T-cell (primary cell): ENCODE measurements at places on chromosomes 3 and 15.

DNA sequence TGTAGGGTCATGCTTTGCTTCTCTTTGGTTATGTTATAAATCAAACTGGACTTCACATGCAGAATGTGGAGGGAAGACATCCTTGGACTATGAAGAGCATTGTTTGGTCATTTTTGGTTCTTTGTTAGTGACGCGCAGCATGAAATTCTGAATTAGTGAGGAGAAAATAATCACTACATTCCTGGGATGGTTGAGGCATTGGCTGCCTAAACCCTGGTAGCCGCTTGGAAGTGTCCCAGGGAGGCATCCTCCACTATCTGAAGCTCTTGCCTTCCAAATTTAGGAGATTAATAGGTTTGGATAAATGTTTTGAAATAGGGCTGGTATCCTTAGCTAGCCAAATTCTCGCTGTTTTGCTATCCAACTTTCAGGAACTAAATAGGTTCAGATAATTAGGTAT, 96.2 kb downstream of the CLSTN2 start:
- DNase-seq, result no peak

DNA sequence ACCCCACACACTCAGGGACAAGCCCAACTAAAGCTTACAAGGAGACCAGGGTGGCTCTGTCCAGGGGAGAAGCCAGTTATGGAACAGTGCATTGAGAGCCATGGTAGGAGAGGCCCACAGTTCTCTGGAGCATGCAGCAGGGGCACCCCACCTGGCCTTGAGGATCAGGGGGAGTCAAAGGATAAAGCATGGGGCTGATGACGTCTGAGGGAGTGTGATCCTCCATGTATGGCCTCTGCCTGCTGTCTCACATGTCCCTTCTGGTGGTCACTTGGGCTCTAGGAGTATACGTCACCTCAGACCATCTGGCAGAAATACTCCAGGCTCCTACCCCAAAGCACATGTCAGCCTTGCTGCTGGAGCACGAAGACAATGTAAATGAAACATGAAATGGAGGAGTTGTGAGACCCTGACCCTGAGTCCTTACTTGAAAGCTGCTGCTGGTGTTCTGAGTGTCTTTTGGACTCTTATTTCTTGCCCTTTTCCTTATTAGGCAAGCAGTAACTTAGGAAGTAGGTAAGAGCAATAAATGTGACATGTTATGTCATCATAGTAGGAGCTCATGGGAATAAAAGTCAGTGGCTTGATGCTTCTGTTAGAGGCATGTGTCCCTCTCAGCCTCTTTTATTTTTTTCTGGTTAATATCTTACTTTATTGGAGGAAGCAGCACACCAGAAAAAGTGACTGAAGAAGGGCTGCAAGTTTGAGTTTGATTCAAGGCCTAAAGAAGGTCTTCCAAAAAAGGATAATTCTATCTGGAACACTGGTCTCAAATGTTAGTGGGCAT, 15.5 kb downstream of the SRPRB start:
- DNase-seq, result no peak

DNA sequence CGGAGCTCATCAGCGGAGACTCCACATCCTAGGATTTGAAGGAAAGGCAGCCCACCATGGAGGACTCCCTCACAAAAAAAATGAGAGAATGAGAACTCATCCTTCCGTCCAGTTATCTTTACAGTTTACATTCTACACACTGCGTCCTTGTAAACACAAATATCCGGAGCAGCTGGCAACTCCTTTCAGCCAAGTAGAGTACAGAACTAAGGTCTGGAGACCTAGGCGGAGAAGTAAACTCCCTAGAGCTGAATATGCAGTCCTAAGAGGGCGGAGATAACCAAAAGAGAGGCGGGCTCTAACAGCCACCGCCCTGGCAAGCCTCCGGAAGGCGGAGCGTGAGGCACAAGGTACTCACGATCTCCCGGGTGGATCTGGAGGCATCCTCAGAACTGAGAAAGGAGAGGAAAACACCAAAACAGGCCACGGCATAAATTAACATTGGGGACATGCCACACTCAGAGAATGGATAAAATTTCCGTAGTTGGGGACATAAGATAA, 924 bp upstream of the SIN3A start:
- peak; percentile 74 for DNase-seq

- DNase-seq, result no peak
These were observed 36.8 kb downstream of the EID1 start for GRCh38 chr15:48914717-48915116.

- no peak for DNase-seq
These were observed 24.0 kb downstream of the TSEN2 start for GRCh38 chr3:12508291-12508700.

DNA sequence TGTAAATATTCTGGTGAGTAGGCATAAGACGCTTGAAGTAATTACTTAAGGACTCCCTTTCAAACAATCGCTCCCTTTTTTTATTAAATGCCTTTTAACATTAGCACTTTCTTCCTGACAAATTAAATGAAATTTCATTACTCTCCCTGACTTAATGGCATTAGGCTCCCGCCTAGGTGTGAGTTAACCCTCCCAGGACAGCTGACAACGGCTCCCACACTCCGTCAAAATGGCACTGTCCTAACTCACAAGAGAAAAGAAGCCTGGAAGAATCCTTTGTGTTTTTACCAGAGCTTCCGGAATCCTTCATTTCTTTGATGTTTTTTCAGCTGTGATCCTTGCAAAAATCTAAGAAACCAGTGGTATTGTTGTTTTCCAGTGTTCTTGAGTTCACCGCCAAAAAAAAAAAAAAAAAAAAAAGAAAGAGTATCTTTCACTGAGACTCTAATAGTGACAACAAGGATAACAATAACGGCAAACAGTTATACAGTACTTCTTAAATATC, 861.0 kb upstream of the NR2F2 start:
- DNase-seq, result no peak

DNA sequence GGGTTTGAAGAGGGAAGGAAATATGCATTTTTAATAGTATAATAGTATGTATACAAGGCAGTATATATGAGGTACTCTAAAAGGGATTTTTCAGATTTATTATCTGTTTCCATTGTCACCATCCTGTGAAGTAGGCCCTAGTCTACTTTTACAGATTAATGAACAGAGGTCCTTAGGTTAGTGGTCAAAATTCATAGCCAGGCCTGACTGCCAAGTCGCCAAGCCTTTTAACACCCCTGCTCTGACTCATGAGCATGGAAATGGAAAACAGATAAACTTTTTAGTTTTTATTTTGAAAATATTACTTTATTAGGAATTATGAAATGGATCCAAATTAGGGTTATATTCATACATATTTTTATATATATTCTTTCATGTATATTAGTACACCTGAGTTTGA, 146.9 kb downstream of the BBX start:
- DNase-seq, result no peak

DNA sequence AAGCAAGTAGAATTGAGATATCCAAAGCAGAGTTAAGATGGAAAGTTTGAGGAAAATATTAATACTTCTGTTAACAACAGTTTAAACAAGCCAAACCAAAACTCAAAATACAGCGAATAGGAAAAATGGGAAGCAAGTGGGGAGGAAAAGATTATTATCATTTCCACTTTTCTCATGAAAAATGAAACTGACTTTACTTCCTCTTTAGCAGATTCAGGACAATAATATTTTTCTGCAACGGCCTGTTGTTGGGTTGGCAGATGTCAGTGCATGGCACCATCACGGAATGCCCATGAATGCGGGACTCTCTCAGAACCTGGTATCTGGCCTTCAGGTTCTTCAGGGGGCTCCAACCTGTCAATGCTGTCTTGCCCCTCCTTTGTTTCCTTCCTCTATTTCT, 11.1 kb downstream of the ANKUB1 start:
- DNase-seq, result no peak

- no peak for DNase-seq
These were observed 23.4 kb downstream of the WHAMM start for GRCh38 chr15:82832601-82833361.

GRCh38 chr15:98592136-98592535, 56.2 kb upstream of the IGF1R start:
- DNase-seq, result no peak

- no peak for DNase-seq
These were observed 384.0 kb upstream of the TGFBR2 start for GRCh38 chr3:30222441-30222840.

DNA sequence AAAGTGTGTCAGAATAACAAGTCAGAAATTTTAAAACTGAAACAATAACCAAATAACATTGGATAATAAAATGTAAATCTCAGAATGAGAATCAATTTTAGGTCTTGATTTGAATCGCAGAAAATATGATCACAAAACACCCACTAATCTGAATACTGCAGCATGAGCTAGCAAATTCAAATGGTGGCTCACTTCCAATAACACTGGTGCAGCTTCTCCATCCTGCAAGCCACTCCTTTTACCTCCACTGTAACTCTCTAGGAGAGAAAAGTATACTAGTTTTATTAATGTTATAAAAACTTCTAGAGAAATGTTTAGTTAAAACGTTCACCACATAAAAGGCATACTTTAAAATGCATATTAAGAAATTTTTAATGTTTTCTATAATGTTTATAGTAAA, 30.4 kb downstream of the UBE3A start:
- no peak for DNase-seq

GRCh38 chr3:157354722-157355121, 81.9 kb upstream of the PTX3 start:
- DNase-seq, result no peak

GRCh38 chr3:50150863-50151686, 4.0 kb upstream of the SEMA3F start:
- no peak for DNase-seq

- DNase-seq, result no peak
These were observed 3.2 kb upstream of the ILDR1 start for GRCh38 chr3:122025296-122025695.

DNA sequence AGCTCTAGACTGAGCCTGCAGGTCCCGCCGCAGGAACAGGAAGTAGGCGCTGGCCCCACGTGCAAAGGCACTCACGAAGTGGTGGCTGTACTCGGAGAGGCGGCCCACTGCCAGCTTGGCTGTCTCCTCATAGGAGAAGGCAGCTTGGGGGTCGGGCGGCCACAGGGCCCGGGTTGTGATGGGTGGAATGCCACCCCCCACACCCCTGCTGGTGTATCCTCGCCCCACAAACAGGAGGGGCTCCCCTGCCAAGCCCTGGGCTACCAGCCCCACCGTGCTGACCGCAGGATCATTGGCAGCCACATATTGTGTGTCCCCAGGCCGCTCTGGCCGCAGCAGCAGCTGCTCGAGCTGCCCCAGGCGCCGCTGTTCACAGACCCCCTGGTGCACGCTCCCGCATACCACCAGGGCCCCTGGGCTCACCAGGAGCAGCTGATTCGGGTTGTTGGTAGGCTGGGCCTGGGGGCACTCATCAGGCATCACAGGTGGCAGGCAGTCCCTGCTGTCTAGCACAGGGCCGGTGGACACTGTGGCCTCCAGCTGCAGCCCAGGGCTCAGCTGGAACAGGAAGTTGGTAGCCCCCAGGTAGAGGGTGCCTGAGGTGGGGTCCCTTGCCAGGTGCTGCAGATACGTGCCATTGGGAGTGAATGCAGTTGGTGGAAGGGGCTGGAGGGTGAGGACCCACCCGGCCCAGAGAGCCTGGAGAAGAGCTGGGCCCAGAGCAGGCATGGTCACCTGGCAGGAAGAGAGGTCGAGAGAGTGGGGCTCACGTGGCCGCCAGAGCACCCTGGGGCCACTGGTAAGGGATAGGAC, 5.8 kb downstream of the PLXNB1 start:
- no peak for DNase-seq

DNA sequence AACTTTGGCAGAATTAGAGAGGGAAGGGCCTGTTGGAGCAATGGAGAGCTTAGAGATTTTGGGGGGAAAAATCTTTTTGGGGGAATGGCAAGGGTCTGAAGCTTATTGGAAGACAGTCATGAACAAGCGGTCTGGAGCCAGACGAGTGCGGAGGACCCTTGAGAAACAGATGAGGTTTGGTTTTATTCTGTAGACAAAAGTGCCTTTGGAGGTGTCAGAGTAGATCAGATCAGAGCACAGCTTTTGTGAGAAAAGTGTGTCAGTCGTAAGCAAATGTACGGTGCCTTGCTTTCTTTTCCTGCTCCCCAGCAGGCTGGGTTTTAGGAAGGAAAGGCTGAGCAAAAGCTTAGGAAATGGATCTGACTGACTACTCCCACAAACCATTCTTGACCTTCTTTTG, 236.8 kb upstream of the TPRG1 start:
- DNase-seq, result no peak

DNA sequence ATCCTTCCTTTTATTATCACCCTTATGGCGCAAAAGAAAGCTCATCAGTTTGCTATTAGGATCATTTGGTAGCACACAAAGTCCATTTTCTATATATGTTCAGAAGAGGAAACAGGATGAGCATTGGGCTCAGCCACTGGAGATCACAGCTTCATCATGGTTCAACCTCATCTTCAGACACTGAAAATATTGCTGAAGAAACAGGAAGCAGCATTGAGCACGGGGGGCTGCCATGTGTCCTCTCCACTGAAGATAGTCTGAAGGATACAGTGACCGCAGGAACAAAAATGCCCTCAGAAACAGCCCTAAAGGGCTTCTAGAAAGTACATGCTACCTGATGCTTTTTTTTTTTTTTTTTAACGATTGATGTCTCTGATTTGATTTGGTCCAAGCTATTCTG, 835.3 kb upstream of the CFAP20DC start:
- DNase-seq, result no peak

GRCh38 chr3:127903611-127904375, 11.2 kb upstream of the KBTBD12 start:
- no peak for DNase-seq

GRCh38 chr3:55966566-55966965, 479.5 kb upstream of the WNT5A start:
- DNase-seq, result no peak

DNA sequence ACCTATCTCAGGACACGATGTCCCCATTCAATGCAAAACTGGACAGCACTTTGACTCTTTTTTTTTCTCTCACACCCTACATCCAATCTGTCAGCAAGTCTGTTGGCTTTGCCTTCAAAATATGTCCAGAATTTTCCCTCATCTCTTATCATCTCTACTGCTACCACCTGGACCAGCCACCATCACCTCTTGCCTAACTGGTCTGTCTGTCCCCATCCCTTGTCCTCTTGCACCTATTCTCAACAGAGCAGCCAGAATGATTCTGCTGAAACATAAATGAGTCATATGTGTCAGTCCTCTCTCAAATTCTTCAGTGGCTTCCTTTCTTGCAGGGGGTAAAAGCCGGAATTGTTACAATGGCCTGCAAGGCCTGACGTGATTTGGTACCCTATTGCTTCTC, 105.8 kb downstream of the CYP19A1 start:
- no peak for DNase-seq

DNA sequence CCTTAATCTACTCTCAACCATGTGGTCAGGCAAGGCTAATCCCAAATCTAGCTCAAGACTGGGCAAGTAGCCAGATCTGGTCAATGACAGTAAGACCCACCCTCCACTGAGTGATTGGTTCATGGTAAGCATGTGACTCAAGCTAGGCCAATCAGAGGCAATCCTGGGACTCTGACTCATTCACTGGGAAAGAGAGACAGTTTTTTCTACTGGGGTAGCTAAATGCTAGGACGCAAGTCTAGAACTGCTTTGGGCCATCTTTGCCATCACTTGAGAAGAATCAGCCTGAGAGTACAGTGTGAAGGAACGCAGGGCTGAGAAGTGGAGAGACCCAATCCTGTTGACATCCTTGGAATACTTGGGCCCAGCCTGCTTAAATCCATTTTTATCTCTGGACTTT, 9.4 kb upstream of the RAD18 start:
- DNase-seq, result no peak

- no peak for DNase-seq
These were observed 15.9 kb upstream of the SLC4A7 start for GRCh38 chr3:27500035-27500434.
